ENCODE measurements at places on chromosomes 16 and 17.

- no peak for DNase-seq
Observed at GRCh38 chr16:68389750-68390371, 58.4 kb downstream of the SMPD3 start.

- no peak for DNase-seq
Observed at GRCh38 chr16:21943571-21943970, 9.6 kb upstream of the UQCRC2 start.

- no peak for DNase-seq
Observed at GRCh38 chr16:31052114-31052513, 18.8 kb downstream of the STX4 start.

DNA sequence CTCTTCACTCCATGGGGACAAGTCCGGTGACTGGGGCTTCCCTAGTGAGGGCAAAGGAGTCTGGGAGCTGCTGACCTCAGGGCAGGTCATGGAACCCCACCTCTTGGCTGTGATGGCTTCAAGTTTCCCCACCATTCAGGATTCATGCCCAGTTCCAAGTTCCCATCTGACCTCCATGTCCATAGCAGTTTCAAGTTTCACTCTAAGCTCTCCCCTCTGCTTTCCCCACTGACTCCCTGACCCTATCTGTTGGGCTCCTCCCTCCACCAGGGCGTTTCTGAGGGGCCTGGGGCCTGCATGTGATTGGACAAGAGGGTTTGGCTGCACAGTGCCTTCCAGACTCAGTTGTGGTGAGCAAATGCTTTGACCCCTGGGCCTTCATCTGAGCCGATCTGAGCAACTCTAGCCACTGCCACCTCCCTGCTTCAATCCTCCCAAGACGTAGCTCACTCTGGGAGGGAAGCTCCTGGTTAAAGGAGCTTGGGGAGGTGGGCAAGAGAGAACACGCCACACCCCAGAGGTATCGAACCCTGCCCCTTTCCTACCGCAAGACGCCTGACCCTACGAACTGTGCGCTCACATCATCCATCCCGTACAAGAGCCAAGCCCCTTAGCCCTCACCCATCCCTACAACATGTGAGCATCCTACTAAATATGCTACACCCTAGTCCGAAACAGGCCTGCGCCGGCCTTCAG is 8.3 kb downstream of the ZNF629 start:
- DNase-seq = no peak

- no peak for DNase-seq
Observed at GRCh38 chr17:79095345-79096055, 20.9 kb downstream of the ENGASE start.

- no peak for DNase-seq
Observed at GRCh38 chr16:82331974-82332750, 162.1 kb upstream of the MPHOSPH6 start.

- DNase-seq = no peak
Observed at GRCh38 chr16:23316634-23317265, 14.6 kb downstream of the SCNN1B start.

DNA sequence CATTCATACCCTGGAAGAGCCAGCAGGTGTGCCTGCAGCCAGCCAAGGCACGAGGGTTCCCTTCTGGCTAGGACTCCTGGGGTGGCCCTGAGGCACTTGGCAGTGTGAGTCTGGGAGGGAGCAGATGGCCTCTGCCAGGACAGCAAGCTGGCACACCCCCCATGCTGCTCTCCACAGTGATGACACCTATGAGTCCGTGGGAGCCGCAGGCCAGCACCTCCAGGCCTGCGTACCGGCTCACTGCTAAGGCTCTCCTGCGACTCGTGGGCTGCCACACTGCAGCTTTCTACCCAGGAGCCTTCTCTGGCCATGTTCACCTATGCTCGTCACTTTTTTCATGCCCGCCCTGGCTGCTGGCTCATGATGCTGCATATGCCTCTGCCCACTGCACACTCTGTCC is 68.1 kb downstream of the NDEL1 start:
- no peak for DNase-seq

DNA sequence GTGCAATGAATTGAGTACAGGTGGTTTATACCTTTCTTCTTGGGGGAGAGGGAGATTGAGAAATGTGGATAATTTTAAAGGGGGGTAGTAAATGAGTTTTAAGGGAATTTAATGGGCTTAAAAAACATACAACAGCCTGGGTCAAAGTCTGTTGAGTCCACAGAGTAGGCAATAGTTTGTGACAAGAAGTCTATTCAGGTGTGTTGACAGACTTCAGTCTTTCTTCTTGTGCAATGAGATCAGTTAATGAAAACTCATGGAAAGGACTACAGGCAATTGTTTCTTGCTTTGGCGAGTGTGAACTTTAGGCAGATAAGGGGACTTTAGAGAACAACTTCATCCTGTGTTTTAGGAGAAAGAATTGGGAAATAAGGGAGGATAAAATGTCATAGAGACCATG is 507.8 kb upstream of the CA10 start:
- DNase-seq = no peak

DNA sequence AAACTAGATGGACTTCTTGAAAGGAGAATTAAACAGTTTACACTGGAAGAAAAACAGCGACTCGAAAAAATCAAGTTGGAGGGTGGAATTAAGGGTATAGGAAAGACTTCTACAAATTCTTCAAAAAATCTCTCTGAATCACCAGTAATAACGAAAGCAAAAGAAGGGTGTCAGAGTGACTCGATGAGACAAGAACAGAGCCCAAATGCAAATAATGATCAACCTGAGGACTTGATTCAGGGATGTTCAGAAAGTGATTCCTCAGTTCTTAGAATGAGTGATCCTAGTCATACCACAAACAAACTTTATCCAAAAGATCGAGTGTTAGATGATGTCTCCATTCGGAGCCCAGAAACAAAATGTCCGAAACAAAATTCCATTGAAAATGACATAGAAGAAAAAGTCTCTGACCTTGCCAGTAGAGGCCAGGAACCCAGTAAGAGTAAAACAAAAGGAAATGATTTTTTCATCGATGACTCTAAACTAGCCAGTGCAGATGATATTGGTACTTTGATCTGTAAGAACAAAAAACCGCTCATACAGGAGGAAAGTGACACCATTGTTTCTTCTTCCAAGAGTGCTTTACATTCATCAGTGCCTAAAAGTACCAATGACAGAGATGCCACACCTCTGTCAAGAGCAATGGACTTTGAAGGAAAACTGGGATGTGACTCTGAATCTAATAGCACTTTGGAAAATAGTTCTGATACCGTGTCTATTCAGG is 85.0 kb downstream of the C17orf58 start:
- no peak for DNase-seq

GRCh38 chr17:40459636-40460603 is 16.7 kb downstream of the IGFBP4 start:
- DNase-seq = no peak

- no peak for DNase-seq
Observed at GRCh38 chr17:72295916-72296315, 175.1 kb downstream of the SOX9 start.

- DNase-seq = no peak
Observed at GRCh38 chr16:62249069-62249468, 212.8 kb upstream of the CDH8 start.

DNA sequence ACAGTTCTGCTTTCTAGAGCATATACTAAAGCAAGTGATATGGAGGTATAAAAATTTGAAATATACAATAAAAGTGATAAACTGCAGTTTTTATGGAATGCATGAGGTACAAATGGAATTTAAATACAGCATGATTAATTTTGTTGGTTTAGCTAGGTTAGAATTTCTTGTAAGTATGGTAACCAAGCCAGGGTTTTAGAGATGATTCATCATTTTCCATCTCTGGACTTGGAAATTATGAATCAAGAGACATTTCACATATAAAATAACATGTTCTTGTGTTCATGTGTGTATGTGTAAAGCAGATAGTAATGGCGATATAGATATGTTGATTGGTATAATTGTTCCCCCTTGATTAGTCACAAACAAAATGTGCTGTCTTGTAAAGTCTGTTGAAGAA is 1219.8 kb downstream of the CDH8 start:
- DNase-seq = no peak

- no peak for DNase-seq
Observed at GRCh38 chr17:65433592-65433991, 127.9 kb downstream of the AXIN2 start.

- DNase-seq = no peak
Observed at GRCh38 chr16:16045879-16046278, 96.5 kb downstream of the ABCC1 start.

GRCh38 chr17:17001076-17001777 is 29.3 kb upstream of the TNFRSF13B start:
- DNase-seq = no peak

- no peak for DNase-seq
Observed at GRCh38 chr17:66255112-66255511, 25.9 kb upstream of the APOH start.

DNA sequence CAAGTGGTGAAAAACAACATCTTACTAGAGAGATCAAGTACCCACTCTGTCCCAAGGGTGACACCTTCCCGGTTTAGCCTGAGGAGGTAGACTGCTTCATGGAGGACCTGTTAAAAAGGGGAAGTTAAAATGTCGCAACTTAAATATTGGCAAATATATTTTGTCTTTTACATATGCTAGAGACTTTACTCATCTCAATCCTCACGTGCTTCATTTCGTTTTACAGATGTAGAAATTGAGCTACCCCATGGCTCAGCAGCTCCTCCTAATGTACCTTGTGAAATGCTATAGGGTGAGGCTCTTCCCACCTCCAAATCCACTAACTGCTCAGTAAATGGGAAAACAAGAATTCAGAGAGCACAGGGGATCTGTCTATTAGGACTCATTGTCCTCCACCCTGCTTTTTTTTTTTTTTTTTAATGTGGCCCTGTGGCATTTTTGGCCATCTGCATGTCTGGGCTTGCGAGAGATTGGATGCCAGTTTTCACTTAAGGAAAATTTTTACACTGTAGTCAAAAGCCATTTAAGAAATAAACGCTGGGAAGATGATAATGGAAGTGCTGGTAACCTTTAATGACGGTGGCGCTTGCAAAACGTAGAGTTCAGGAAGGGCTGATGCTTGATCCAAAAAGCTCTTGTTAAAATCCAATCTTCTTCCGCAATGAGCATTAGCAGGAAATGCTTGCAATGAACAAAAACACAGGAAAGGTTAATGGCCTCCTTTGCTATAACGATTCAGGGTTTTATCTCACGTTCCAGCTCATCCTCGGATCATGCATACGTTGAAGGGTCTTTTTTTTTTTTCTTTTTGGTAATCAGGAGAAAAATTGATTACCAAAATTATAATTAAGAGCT is 39.8 kb downstream of the HSBP1 start:
- no peak for DNase-seq

DNA sequence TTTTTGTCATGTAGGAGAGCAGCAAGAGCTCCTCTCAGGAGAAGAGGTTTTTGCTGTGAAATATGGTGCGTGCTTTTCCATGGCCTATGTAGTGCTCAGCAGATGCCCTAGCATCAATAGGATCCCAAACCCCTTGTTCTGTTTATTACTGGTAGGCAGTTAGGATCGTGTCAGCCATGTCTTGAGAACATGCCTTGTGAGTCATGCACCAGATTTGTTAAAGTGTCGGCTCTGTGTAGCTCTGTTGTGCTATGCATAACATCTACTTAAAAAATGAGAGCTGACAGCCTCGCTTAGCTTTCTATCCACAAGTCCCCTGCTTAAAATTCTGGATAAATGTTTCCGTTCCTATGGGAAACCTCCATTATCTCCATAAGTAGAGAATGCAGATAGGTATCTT is 4.4 kb upstream of the EIF4A3 start:
- DNase-seq = no peak

DNA sequence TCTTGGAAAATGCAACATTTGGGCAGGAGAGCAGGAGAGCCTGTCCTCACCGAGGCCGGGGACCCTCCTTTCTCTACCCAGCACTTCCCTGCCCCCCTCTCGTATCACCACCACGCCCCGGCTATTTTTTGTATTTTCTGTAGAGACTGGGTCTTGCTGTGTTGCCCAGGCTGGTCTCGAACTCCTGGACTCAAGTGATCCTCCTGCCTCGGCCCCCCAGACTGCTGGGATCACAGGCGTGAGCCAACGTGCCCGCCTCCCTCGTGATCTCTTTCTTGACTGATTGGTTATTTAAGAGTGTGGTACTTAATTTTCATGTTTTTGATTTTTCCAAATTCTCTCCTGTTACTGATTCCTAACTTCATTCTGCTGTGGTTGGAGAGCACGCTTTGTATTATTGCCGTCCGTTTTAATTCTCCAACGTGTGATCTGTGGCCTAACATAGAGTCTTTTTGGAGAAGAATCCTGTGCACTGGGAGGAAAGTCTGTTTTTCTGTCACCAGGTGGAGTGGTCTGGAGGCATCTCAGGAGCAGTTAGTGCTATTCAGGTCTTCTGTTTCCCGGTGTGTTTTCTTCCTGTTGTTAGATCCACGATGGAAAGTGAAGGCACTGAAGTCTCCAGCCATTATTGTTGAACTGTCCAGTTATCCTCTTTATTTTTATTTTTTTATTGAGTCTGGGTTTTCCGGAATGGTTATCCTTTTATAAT is 40.4 kb downstream of the ZNF778 start:
- DNase-seq = no peak

Measured in activated CD4-positive, CD25-positive, alpha-beta regulatory T cell treated with anti-CD3 and anti-CD28 coated beads, Interleukin-2, amount 50 U/mL, for 72 hours (primary cell).